ENCODE measurements at places on chromosomes 5 and 9. TPM values are rescaled to one million over a fixed set of nuclear protein-coding genes. Genes with fewer than 3 reads are reported as not detected.

The CDC20B gene
- total RNA-seq: 0.20 TPM

The CCDC180 gene
- 4.0 TPM for total RNA-seq

The EQTN gene
- total RNA-seq: 0.32 TPM

The CLPTM1L gene
- 83.2 TPM for total RNA-seq

The SLC6A18 gene
- not detected for total RNA-seq

The KIF4B gene
- total RNA-seq: not detected

The FAXDC2 gene
- total RNA-seq: 91.0 TPM

The THBS4 gene
- total RNA-seq: 1.5 TPM

The CDH9 gene
- not detected for total RNA-seq

The ELAVL2 gene
- 0.23 TPM for total RNA-seq

The STRBP gene
- 37.2 TPM for total RNA-seq
